ENCODE measurements at places on chromosomes 5 and 9.

- DNase-seq: no peak
Measured at GRCh38 chr9:2128141-2128540, 113.0 kb downstream of the SMARCA2 start.

DNA sequence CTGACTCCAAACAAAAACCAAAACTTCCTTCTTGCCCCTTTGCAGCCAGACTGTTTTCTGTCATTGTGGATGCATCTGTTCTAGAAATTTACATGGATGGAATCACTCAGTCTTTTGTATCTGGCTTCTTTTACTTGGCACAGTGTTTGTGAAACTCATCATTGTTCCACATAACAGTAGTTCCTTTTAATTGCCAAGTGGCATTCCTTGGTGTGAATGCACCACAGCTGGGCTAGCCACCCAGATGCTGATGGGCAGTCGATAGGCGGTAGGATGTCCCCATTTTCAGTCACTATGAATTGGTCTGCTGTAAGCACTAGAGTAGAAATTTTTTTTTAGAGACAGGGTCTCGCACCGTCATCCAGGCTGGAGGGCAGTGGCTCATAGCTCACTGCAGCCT lies 6.3 kb upstream of the CLPTM1L start:
- no peak for DNase-seq

DNA sequence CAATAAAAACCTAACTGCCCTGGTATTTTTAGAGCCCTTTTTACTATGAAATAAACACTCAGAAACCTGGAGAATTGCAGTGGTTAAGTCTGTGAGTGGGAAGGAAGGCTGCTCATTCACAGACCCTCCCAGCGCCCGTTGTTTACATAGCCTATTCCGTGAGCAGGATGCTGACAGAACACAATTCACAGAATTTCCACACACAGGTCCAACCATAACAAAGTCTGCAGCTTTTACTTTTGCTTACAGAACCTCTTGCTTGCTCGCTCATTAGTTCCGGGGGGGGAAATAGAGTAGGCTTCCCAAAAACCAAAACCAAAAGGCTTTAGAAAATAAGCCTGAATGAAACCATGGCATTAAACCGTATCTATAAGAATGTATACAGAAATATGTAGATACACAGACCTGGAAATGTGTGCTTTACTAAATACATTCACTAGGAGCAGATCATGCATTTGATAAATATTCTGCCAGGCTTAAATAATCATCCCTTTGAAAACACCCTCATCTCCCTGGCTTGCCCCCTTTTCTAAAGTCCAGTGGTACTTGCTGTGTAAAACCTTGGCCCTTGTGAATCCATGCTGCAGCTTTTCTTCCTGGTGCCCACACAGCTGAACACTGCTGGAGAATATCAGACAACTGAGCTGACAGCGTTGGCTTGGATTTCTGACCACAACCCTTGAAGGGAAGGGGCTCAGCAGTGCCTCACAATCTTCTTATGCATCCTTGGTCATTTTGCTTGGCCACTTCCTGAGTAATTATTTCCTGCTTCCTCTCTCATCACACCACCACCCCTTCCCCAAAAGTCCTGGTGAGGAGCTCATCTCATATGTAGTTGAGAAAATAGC lies 128.0 kb downstream of the FANCC start:
- DNase-seq: peak; percentile 52

DNA sequence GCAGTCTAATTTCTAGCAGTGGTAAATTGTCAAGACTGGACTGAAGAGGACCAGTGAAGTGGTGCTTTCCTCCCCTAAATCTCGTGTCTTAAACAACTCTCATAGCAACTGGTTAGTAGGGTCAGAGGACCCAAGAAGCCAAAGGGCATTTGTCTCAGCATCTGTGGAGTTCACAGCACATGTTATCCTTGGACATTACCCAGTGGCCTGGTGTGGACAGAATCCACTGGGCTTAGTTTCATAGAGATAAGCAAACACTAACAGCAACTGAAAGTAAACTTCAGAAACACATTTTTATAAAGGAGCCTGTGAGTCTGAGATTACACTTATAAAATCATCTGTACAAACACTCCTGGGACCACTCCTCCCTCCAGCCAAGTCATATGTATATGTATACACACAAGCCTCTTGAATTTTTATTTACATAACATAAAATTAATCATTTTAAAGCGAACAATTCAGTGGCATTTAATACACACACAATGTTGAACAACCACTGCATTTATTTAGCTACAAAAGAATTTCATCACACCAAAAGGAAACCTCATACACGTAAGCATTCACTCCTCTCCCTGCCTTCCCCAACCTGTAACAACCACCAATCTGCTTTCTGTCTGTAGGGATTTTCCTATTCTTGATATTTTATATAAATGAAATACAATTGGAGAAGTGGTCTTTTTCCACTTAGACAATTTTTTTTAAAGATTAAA lies 457.8 kb downstream of the RASEF start:
- DNase-seq: no peak

DNA sequence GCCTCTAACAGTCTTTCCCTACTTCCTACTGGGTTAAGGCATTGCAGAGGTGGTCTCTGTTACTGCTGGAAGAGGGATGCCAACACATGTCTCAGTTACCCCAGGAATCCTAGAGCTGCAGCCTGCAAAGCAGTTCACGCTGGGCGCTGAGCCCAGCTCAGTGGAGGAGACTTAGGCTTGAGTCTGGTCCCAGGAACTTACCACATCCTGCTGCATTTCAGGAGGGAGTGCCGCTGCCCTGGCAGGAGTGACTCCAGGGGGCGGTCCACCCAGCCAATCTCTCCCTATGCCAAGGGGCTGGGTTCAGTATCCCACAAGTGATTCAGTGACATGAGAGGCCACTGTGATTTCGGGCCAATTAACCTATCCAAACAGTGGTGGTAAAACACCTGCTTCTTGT lies 7.6 kb downstream of the TTC16 start:
- no peak for DNase-seq

DNA sequence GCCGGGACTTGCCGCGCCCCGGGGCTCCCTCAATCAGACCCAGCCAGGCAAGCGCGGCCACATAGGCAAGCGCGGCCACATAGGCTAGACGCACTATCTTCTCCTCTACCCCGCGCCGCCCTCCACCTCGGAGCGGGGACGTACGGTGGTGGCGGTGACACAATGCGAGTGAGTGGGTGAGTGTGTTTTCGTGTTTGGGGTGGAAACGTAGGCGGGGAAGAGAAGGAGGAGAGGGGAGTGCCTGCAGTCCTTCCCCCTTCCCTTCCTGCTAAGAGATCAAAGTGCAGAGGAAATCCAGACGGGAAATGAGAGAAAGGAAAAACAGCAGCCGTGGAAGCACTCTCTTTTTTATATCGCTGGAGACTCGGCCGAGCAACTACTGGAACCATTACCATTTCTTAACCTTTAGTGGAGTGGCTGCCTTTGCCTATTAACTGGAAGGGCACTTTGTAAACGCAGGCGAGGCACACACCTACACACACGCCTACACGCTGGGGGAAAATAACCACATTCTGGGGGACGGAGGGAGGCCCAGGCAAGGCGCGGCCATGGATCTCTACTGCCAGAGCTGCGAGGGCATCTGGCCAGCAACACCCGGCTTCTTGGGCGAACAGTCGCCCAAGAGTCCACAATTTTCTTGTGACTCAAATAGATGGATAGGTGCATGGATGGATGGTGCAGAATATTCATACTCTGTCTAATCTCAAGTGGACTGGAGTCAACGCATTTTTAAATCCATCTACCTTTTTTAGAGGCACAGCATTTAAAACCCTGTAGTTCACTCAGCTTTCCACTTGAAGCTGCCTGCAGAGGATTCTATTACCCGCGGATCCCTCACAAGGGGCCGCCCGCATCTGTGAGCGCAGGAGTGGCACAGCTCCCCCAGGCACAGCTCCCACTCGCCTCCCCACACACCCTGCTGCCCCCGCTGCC lies 2.1 kb downstream of the EDIL3 start:
- DNase-seq: no peak

DNA sequence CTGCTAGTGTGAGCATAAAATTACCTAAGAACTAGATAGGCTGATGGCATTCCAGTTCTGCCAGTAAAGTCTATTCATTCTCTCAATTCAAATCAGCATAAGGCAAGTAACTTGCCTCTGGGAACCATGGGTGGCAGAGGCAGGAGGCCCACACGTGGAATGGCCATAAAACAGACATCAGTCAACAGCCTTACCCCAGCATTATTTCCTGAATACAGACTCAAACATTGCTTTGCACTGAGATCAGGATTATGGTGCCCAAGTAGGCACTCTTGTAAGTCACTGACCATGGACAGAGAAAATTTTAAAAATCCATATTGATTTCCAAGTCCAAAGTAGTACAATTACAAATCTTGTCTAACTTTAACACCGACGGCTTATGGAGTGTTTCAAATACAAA lies 157.7 kb downstream of the NR2F1-AS1 start:
- no peak for DNase-seq

GRCh38 chr9:124017051-124017928 lies 5.7 kb downstream of the LHX2 start:
- no peak for DNase-seq

GRCh38 chr5:132832612-132833011 lies 2.2 kb upstream of the SHROOM1 start:
- no peak for DNase-seq

DNA sequence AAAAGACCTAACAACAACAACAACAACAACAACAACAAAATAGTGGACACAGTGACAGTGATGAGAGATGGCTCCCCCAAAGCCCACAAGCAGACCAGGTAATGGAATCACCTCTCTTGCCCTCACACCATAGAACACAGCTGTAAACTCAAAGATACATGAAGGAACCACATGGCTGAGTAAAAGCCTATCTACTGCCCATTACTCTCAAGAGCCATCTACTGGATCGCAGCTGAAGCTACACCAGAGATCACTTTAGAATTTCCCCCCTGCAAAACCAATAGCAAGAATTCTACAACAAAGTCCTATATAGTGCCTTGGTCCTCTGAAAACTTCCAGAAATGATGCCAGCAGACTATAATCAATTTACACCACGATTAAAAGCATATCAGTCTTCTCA lies 1537.6 kb upstream of the CDH9 start:
- no peak for DNase-seq

DNA sequence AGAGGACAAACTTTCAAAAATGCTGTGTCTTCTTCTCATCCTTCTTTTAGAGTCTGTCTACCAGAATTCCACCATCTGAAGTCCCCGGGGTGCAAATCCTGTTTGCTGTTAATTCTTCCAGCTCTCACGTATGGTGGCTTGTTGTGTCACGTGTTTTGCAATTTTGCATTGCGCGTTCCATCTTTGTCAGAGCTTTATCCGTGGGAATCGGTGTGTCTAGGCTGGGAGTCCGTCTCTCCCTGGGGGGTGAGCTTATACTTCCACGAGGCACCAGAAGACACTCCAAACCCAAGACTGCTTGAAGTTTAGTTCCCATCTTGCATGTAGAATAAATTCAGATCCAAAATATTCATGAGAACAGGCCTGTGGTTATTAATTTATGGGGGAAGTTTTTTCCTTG lies 6.1 kb upstream of the FIBCD1 start:
- no peak for DNase-seq

- no peak for DNase-seq
Measured at GRCh38 chr9:72817413-72817812, 135.4 kb downstream of the ALDH1A1 start.

DNA sequence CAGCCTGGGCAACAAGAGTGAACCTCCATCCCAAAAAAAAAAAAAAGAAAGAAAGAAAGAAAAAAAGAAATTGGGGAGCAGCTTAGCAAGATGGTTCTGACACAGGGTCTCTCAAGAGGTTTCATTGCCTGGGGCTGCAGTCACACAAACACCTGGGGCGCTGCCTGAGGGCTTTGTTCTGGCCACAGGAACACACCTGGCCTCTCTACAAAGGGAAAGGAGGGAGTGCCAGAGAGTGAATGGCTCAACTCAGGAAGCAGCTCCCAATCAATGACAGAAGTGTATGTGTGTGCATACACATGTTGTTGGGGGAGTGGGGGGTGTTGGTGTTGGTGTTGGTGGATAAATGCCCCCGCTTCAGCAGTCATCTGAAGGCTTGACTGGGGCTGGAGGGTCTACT lies 32.4 kb upstream of the CTNNA1 start:
- DNase-seq: no peak

- no peak for DNase-seq
Measured at GRCh38 chr5:56607074-56607473, 208.3 kb upstream of the MAP3K1 start.

DNA sequence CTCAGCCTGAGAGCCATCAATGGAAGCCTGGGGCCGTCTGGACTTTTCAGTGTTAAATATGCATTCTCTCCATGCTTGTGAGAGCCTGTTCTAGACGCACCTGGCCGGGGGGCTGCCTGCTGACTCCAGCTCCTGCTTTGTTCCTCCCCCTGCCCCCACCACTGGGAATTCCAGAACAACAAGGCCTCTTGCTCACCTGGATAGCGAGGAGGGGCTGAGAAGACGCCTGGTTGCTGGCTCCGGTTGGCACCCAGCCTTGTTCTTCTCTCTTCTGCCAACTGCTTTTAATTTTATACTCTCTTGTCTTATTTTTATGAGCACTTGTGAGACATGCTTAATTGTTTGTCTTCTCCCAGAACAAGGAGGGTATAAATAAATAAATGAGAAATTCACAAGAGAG lies 15.0 kb upstream of the RAPGEF1 start:
- DNase-seq: no peak

GRCh38 chr5:136129445-136129844 lies 3.2 kb upstream of the SMAD5 start:
- no peak for DNase-seq

GRCh38 chr5:38479315-38479904 lies 77.0 kb downstream of the LIFR start:
- DNase-seq: no peak

DNA sequence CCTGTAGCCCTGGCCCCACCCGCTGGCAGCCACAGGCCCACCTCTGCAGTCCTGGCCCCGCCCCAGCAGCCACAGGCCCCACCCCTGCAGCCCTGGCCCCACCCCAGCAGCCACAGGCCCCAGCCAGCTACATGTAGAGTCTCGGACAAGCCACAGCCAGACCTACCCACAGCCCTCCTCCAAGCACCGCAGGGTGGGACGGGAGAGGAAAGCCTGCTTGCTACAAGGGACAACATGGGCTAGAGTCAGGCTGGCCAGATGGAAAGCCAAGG lies 49.5 kb upstream of the SARDH start:
- no peak for DNase-seq

DNA sequence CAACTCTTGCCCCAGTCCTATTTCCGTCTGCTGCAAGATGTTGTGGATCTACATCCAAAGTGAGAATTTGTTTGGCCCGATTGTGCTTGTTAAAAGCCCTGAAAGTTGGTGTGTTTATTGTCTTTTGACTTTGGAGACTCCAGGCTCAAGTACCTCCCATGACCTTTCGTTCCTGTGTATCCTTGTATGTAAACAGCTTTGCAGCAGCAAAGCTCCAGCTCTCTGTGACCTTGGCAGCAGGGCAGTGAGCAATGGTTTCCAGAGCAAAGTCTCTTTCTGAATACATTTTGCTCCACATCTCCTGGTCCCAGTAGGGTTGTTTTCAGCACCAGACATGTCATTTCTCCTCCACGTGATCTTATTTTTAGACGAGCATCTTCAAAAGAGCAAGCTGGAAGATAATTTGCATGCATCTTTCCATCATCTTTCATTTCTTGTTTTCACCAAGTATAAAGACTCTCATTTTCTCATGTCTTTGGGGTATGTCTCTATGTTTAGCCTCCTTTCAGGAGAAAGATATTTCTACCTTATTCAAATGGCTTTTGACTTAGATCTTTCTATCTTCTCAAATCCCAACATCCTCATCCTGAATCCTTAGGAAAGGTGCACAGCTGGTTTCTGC lies 68.1 kb upstream of the ERCC6L2 start:
- no peak for DNase-seq

GRCh38 chr5:93590493-93590892 lies 7.5 kb downstream of the NR2F1 start:
- DNase-seq: no peak

Data from activated CD4-positive, alpha-beta memory T cell treated with anti-CD3 and anti-CD28 coated beads, Interleukin-2, amount 10 ng/mL, durations not matched to agents 7 days and 5 days (primary cell).